ENCODE measurements at places on chromosomes 6 and 20.

DNA sequence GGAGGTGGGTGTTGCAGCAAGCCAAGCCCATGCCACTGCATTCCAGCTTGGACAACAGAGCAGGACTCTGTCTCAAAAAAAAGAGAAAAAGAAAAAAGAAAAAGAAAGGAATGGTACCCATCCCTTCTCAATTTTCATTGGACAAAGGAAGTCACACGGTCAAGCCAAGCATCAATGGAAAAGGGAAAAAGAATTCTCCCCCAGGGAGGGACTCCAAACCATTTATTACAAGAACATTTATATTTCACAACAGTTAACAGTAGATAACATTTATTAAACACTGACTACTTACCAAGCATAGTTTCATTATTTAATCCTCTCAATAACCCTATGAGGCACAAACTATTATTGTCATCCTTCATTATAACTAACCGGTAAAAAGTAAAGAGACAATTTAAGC is 6.6 kb upstream of the KIF13A start:
- no peak for DNase-seq

GRCh38 chr6:15336900-15337560 is 91.2 kb downstream of the JARID2 start:
- no peak for DNase-seq

GRCh38 chr20:3238616-3239025 is 369 bp downstream of the SLC4A11 start:
- no peak for DNase-seq

DNA sequence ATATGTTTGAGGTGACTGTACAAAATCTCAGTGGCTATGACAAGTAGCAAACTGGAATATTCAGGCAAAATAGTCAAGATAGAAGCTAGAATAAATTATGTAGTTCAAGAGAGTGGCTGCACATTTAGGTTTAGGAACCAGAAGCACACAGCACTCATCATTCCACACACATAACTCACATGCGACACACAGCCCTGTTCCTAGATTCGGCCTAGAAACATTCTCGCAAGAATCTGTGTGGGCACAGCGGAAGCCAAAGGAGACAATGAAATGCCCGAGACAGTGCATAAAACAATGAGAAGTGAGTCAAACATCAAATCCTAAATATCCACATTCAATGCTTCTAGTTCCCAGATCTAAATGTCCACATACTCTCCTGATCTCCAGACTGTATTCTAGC is 9.5 kb upstream of the SUPT3H start:
- no peak for DNase-seq

- no peak for DNase-seq
Measured at GRCh38 chr6:166360243-166361076, 18.1 kb upstream of the SFT2D1 start.

DNA sequence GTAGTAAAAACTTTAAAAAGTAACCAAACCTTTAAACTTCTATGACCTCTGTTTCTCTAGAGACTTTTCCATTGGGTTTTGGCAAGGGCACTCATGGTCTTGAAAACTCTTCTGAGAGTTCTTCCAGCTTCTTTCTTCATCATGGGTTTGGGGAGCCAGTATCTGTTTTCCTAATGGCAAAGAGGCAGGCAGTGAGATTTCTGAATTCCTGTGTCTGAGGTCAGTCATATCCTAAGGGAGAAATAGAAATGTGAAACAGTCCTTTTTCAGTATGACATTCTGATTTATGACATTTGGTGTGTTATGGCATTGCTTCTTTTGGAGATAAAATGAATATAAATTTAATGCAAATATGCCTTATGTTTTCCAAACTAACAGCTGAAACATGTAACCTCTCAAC is 518.5 kb upstream of the MARCKS start:
- no peak for DNase-seq

DNA sequence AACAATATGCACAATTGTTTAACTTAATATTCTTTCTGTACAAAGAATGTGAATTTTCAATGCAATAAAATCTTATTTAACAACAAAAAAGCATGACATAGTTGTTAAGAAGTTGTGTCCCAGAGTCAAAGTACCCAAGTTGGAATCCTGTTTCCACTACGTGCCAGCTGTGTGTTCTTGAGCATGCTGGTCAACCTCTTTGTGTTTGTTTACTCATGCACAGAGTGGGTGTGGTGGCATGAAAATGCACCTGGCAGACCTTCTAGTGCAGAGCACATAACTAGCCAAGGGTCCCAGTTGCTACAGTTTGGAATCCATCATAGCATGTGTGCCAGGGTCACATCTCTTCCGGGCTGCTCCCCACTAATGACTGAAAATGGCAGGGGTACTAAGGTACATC is 24.7 kb upstream of the MOCS1 start:
- DNase-seq: no peak

- DNase-seq: no peak
Measured at GRCh38 chr6:72216222-72217068, 330.1 kb downstream of the RIMS1 start.

GRCh38 chr6:66184091-66184490 is 477.1 kb upstream of the EYS start:
- peak; percentile 61 for DNase-seq

DNA sequence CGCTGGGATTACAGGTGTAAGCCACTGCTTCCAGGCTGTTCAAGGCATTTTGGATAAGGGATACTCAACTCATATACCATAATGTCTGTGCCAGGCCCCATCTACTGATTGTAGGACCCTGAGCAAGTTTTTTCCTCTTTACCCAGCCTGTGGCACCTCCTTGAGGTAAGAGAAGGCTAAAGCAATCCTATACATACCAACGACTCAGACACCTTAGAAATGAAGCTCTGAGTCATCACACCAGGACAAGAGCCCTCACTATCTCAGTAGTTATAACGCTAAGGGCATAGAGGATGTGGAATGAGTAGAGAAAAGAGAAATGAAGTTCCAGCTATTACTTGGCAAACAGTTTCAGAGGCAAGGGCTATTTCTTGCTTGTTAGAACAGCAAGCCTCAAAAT is 16.9 kb downstream of the NDRG3 start:
- DNase-seq: no peak

GRCh38 chr6:31882344-31882743 is 3.5 kb upstream of the SLC44A4 start:
- DNase-seq: no peak

DNA sequence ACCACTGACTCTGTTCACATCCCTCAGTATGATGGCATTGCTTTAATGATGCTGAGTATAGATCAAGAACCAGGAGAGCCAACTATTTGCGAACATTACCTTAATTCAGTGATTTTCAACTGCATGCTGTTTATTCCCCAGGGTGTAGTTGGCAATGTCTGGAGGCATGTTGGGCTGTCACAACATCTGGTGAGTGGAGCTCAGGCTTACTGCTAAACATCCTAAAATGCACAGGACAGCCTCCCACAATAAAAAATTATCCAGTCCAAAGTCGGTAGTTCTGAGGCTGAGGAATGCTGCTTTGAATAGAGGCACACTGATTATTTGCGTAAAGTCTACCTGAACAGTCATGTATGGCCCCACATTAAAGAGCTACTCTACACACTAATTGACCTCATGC is 94.8 kb upstream of the OPRM1 start:
- DNase-seq: no peak

DNA sequence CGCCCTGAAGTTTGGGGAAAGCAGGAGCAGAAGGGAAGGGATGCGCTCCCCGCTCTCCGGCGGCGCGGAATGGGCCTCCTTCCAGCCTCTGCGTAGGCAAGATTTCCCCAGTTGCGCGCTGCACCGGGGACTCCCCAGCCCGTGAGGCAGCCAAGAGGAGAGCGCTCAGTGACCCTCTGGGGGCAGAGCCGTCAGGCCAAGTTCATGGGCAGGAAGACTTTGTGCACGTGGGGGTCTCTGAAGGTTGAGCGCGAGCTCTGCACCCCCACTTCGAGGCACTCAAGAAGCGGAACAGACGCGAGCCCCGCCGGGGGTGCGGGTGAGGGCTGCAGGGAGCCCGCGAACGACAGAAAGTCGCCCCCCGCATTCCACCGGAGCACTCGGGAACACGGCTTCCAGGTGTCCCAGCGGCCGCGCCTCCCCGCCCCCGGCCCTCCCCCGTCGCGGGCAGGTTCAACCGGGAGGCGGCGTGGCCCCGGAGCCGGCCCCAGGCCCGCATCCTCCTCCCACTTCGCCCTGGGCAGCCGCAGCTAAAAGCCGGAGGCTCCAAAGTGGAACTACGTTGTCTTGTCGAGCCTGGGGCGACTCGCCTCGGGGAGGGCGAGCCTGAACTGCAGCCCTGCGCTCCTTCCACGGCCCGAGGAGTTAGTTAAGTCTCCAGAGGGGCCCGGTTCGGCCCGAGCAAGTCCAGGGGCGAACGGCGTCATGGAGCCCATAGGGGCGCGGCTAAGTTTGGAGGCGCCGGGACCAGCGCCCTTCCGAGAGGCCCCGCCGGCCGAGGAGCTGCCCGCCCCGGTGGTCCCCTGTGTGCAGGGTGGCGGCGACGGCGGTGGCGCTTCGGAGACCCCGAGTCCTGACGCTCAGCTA is at the start of gene PPP1R3G:
Gene PPP1R3G, plus strand, starts transcription at position 561 of the 867 bp plus-strand sequence. Its CDS starts 145 bp downstream, at position 706.
- peak; percentile 77 for DNase-seq

DNA sequence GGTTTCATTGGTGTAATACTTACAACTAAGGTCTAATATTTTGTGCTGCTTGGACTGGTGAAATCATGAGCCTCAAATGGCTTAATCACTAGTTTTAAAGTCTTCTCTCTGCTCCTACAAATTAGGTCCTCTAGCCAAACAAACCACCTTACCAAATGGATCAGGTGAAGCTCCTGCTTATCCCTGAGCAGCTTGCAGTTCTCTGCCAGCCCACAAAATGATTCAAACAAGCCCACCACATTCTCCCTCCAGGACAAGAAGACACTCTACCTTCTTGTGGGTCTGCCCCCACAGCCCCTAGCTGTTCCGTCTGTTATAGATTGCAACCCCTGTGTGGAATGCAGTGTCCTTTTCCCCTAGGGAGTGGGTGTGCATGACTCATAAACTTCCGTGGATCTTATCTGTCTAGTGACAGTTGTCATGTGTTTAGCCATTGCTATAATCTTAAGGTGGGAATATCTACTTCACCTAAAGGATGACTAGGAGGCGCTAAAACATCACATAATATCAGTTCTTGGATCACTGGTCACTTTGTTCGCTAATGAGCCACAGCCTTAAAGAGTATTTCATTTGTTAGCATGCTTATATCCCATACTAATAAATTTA is 940.5 kb upstream of the MANEA start:
- peak; percentile 2 for DNase-seq

DNA sequence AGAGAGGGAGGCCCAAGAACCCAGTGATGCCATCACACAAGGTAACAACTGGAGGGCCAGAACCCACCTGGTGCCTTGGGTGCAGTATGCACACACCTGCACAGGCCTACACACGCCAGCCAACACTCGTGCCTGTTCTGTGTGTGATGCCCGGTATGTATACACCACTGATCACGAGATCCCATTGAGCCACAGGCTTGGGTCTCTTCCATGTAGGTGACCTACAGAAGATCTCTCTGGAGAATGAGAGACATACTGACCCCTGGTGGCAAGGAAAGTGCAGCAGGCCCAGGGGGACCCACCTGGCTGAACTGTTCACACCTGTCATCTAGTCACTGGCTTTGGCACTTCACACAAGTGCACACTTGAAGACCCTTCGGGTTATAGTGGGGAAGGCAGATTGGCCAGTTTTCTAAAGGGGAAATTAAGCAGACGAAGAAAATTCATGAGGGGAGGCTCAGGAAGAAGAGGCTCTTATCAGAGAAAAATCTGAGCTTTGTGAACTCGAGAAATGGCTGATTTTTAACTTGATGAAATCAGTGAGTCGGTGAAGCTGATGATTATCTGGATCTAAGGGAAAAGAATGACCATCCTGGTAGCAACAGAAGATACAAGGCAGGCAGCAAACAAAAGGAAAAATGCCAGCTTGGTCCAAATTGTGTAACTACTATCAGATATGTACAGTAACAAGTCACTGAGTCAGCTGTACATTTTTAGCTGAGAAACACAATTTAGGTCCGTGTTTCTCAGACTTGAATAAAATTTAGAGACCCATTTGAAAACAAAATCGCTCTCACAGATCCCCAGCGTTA is 69.1 kb upstream of the PBOV1 start:
- DNase-seq: no peak

- no peak for DNase-seq
Measured at GRCh38 chr20:45994761-45995493, 13.8 kb upstream of the MMP9 start.

DNA sequence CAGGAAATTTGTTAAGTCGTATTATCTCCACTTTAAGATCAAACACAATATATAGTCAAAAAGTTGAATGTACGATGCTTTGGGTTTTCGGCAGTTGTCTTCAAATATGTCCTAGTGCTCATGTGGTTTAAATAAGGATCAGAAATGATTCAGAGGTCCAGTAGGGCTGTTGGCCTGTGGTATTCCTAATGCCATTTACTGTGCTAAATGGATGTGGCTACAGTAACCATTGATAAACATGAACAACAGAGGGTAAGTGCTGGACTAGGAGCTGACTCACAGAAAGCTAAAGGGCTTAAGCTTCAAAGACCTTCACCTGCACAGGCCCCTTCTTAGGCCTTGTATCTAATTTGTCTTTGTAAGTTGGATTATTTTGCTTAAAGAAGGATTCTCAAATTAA is 80.5 kb upstream of the TPD52L1 start:
- DNase-seq: no peak

DNA sequence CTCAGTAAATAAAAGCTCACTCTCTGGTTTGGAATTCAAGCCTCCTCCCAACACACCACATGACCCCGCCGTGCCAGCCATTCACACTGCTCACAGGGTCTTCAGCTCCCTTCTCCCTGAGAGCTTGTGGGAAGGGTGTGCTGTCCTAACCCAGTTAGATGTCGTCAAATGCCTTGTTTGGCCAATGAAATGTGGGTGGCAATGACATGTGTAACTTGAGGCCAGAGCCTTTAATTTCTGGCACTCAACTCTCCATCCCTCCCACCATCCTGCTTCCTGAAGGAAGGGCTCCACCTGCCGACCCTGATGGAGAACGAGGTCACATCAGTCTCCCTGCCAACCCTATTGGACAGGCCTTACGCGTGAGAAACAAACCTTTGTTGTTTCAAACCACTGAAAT is 224.5 kb upstream of the AGPAT4 start:
- DNase-seq: no peak

GRCh38 chr6:119466226-119466625 is 116.7 kb upstream of the MAN1A1 start:
- DNase-seq: no peak

DNA sequence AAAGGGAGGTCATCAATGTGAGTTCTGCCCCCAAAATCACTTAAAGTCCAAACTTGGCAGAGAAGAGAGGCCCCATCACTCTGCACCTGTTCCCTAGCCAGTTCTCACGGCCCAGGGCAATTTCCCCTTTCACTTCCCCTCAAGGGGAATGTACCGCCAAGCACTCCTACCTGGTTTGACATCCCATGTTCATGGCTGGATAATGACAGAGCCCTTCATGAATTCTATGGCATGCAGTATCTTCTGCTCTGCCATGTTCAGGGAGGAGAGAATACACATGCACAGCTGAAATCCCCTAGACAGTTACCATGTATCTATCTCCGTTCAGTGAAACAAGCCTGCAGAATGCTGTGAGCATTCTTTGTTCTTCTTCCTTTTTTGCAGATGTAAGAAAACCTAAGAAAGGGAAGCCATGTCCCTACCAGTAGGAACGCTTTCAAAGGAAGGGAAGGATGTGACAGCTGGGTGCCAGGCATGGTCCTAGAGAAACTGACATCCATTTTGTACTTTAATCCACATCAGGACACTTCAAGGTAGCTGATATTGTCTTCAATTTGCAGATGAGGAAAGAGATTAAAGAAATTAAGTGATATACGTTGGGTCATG is 79.8 kb upstream of the ARID1B start:
- no peak for DNase-seq

GRCh38 chr20:37516811-37517750 is 4.0 kb upstream of the NNAT start:
- no peak for DNase-seq

Data from hindlimb muscle (tissue), 1 donor.